Suprapubic skin (tissue), 4 donors: ENCODE measurements at places on chromosomes 7 and 10.
A peak's percentile ranks its signal among the peaks of the same experiment; 100 is the strongest.

DNA sequence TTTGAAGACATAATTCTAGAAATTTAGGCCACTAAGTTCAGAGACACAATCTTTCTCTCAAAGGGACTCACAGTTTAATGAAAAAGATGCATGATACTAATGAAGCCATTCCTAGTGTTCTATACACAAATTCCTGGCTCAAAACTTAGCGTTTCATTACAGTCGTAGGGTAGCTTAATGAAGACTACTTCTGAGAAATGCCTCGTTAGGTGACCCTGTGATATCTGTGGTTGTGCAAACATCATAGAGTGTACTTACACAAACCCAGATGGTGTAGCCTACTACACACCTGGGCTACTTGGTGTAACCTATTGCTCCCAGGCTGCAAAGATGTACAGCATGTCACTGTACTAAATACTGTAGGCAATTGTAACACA lies 488 bp upstream of the CHCHD3 start:
- DNase-seq: no peak
- H3K4me1 ChIP-seq: peaks cover 21% of the 10 kb centered on the region
- no peak overlapping the region for H3K27ac ChIP-seq
- H3K36me3 ChIP-seq: no peaks in the 10 kb centered on the region
- peak overlapping the region; percentile 97 for H3K4me3 ChIP-seq

DNA sequence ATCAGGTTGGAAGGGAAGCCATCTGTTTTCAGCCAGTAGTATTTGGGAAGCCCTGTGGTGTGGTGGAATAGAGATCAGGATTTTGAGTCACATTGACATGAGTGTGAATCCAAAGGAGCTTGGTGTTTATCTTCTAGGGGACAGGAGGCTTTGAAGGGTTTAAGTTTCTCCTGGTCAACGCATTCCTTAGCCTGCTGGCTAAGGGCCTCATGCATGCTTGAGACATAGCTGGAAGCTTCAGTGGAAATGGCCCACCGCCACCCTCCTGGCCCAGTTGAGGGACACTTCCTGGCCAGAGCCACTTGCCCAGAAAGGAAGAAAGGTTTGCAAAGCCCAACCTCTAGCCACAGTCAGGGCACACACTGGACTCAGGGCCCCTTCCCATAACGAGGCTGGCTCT lies 70.9 kb downstream of the CDK1 start:
- no peaks in the 10 kb centered on the region for H3K36me3 ChIP-seq
- H3K27me3 ChIP-seq: no peaks in the 10 kb centered on the region
- H3K4me3 ChIP-seq: no peak overlapping the region
- peak; percentile 77 for DNase-seq
- H3K27ac ChIP-seq: no peak overlapping the region
- peaks cover 5% of the 10 kb centered on the region for H3K4me1 ChIP-seq

GRCh38 chr7:44077061-44077460 lies 5.3 kb downstream of the POLM start:
- H3K36me3 ChIP-seq: peaks cover 66% of the 10 kb centered on the region
- H3K27me3 ChIP-seq: no peaks in the 10 kb centered on the region
- DNase-seq: no peak
- no peak overlapping the region for H3K4me3 ChIP-seq

- H3K4me1 ChIP-seq: no peaks in the 10 kb centered on the region
- no peak overlapping the region for H3K4me3 ChIP-seq
- no peak for DNase-seq
- H3K27me3 ChIP-seq: no peaks in the 10 kb centered on the region
- H3K27ac ChIP-seq: no peak overlapping the region
Observed at GRCh38 chr10:38045129-38045528, 34.7 kb downstream of the ZNF33A start.

GRCh38 chr7:113094517-113095249 lies 8.1 kb upstream of the GPR85 start:
- no peak overlapping the region for H3K27ac ChIP-seq
- H3K4me1 ChIP-seq: peaks cover 3% of the 10 kb centered on the region
- DNase-seq: no peak
